Activated CD8-positive, alpha-beta T cell treated with anti-CD3 and anti-CD28 coated beads, Interleukin-2, amount 10 ng/mL, durations not matched to agents 7 days and 5 days (primary cell): ENCODE measurements at places on chromosomes 2 and 18.
A peak's percentile ranks its signal among the peaks of the same experiment; 100 is the strongest.

DNA sequence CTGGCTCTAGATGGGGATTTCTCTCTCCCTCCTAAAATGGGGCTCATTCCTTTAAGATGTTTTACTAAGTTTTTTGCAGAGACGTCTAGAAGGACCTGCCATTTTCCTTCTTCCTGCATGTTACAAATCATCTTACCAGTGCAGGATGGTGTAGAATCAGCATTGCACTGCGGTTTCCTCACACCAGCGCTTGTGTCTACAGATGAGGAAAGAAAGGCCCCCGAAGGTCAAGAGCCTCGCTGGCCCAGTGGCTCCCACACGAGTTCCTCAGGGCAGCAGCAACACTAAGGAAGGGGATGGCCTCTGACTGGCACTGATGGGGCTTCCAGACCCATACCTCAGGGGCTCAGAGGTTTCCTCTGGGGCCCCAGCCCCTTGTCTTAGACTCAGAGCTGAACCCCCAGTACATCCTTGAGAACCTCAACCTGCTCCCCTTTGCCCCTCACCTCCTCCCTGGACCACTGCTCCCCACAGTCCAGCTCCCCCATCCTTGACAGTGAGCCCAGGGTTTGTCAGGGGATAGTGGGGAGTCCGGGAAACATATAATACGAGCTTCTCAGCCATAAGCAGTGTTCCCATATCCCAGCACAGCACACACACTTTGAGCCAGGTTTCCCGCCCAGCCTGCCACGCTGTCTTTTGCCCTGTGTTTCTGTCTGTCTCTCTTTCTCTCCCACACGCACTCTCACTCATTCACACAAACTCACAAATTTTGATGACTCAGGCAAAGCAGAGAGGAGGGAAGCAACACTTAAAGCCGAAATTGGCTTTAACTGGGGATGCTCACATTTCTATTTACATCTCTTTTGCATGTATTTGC, 29.4 kb downstream of the ZFP36L2 start:
- H3K27me3 ChIP-seq: no peaks in the 10 kb centered on the region
- H3K4me3 ChIP-seq: peak overlapping the region; percentile 23
- H3K36me3 ChIP-seq: peaks cover 2% of the 10 kb centered on the region
- peaks cover 69% of the 10 kb centered on the region for H3K4me1 ChIP-seq

DNA sequence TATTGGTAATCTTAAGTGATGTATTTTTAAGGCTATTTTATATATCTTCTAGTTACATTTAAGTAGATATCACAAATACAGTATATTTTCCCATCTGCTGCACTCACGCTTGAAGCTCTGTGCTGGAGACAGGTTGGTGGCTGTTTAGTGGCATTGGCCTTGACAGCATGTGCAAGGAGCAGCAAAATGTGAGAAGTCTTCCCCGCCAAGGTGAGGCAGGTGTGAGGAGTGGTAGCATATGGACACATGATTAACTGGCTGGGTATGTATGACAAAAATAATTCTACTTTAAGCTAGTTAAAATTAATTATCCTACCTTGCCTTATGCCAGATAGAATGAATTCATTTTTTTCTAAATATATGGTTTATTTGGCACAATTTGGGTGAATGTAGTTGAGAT, 117.2 kb downstream of the CCDC102B start:
- H3K4me1 ChIP-seq: peaks cover 4% of the 10 kb centered on the region
- no peak for DNase-seq
- no peak overlapping the region for H3K27ac ChIP-seq
- H3K4me3 ChIP-seq: no peak overlapping the region
- no peaks in the 10 kb centered on the region for H3K36me3 ChIP-seq

DNA sequence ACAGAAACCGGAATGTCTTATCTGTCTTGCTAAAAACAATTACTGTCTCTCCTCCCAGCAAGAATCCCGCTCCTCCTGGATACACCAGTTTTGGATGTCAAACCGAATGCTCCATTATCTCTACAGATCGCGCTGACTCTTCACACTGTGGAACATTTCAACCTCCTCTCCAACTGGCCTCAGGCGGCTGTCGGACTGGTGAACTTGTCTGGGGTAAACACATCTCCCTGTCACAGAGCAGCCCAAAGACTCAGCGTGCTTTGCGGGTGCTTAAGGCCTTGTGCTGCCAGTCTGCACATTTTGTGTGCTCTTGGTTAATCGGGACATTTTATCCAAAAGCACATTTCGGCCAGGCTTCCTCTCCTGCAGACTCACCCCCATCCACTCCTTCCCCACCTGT, 173.1 kb downstream of the ICOS start:
- H3K4me1 ChIP-seq: peaks cover 63% of the 10 kb centered on the region
- H3K27ac ChIP-seq: peak overlapping the region; percentile 66
- DNase-seq: peak; percentile 28
- peak overlapping the region; percentile 45 for H3K4me3 ChIP-seq
- H3K36me3 ChIP-seq: no peaks in the 10 kb centered on the region

- no peak overlapping the region for H3K27ac ChIP-seq
- peaks cover 33% of the 10 kb centered on the region for H3K27me3 ChIP-seq
- H3K36me3 ChIP-seq: no peaks in the 10 kb centered on the region
- H3K4me1 ChIP-seq: peaks cover 8% of the 10 kb centered on the region
- H3K4me3 ChIP-seq: no peak overlapping the region
These were observed 2.2 kb upstream of the EHD3 start for GRCh38 chr2:31231571-31232302.

DNA sequence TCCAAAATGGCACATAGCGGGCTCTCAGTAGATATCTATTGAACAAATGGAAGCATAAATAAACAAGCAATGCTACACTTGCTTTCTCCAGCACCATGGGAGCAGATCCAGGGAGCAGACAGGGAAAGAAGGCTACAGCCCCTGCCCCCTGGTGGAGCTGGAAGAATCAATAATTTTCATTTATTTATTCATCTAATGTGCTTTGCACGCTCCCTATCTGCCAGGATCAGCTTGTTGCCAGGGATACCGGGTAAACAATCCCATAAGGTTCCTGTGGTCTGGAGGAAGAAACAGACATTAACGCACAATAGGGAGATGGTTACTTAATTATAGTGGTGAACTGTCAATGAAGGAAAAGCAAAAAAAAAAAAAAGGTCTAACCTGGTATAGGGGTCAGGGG, 40.1 kb upstream of the CLASP1 start:
- peaks cover 3% of the 10 kb centered on the region for H3K27me3 ChIP-seq
- no peak overlapping the region for H3K4me3 ChIP-seq
- no peak overlapping the region for H3K27ac ChIP-seq
- H3K4me1 ChIP-seq: peaks cover 10% of the 10 kb centered on the region
- H3K36me3 ChIP-seq: peaks cover under 1% of the 10 kb centered on the region

DNA sequence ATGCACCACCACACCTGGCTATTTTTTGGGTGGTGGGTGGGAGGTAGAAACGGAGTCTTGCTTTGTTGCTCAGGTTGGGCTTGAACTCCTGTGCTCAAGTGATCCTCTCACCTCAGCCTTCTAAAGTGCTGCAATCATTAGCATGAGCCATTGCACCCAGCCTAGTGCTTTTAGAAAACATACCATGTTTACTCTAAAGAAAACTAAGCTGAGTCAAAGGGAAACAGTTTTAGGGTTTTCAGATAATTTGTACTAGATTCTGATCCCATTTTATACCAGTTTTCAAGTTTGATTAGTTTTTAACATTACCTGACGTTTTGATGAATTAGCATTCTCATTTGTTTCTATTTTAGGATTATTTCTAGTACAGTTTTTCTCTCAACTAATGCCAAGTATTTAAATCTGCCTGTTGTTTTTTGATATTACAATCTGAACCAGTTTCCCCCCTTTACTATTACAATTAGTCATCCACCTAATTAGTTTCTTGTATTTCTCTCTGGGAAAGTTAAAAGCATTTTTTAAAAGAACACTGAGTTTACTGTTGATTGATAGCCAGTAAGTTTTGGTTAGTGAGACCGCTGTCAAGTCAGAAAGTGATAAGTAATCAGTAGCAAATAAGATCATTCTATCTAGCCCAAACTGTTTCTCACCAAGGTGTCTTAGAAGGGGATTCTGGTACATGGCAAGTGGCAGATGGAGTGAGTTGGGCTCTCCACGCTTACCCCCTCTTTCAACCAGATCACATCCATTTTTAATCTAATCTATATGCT, 24.2 kb upstream of the TBR1 start:
- no peaks in the 10 kb centered on the region for H3K27me3 ChIP-seq
- peaks cover 6% of the 10 kb centered on the region for H3K4me1 ChIP-seq
- DNase-seq: no peak
- H3K4me3 ChIP-seq: no peak overlapping the region
- peaks cover 42% of the 10 kb centered on the region for H3K36me3 ChIP-seq

- H3K27me3 ChIP-seq: peaks cover 14% of the 10 kb centered on the region
- H3K36me3 ChIP-seq: no peaks in the 10 kb centered on the region
- no peaks in the 10 kb centered on the region for H3K4me1 ChIP-seq
- H3K27ac ChIP-seq: no peak overlapping the region
- DNase-seq: no peak
These were observed 16.4 kb downstream of the MTCL1 start for GRCh38 chr18:8721716-8722115.

GRCh38 chr2:30894498-30895119, 87.4 kb upstream of the CAPN13 start:
- no peak overlapping the region for H3K4me3 ChIP-seq
- H3K36me3 ChIP-seq: no peaks in the 10 kb centered on the region
- peaks cover 3% of the 10 kb centered on the region for H3K27me3 ChIP-seq

- no peak overlapping the region for H3K4me3 ChIP-seq
- H3K4me1 ChIP-seq: no peaks in the 10 kb centered on the region
These were observed 8.2 kb upstream of the ALPI start for GRCh38 chr2:232447638-232448303.

DNA sequence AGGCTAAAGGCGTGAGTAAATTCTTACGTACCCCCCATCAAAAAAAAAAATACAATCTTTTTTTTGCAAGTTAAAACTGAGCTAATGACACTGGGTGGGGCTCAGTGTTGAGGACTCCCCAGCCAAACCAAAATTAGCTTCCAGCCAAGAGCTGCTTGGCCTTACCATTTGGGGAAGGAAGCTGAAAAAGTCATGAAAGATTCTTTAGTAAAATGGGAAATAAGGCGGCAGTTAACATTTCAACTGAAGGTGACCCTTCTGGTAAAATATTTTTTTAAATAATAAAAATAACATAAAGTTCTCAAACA, 16.4 kb downstream of the SMAD7 start:
- H3K4me1 ChIP-seq: peaks cover 99% of the 10 kb centered on the region
- peaks cover 76% of the 10 kb centered on the region for H3K36me3 ChIP-seq
- H3K27me3 ChIP-seq: no peaks in the 10 kb centered on the region
- DNase-seq: no peak
- H3K4me3 ChIP-seq: peak overlapping the region; percentile 70

- DNase-seq: no peak
- H3K27ac ChIP-seq: peak overlapping the region; percentile 83
- H3K4me1 ChIP-seq: peaks cover 33% of the 10 kb centered on the region
- H3K4me3 ChIP-seq: peak overlapping the region; percentile 52
- peaks cover 9% of the 10 kb centered on the region for H3K36me3 ChIP-seq
These were observed 7.2 kb upstream of the CD226 start for GRCh38 chr18:69954719-69955480.

DNA sequence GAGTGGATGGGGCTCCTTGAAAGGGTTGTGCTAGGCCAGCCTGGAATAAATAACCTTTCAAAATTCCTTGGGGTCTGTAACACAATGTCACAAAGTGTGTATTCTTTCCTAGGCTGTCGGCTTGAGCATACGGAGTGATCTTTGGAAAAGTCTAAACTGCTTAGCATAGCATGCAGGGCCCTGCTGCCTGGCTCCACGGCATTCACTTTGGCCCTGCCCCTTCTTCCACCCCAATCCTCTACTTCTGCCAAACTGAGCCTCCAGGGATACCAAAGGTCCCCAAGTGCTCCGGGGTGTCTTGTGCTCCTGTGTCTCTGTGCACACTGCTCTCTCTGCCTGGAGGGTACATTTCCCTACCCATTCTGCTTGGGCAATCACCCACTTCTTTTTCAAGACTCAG, 196.1 kb downstream of the LTBP1 start:
- DNase-seq: no peak
- no peaks in the 10 kb centered on the region for H3K27me3 ChIP-seq
- H3K36me3 ChIP-seq: no peaks in the 10 kb centered on the region
- no peaks in the 10 kb centered on the region for H3K4me1 ChIP-seq

DNA sequence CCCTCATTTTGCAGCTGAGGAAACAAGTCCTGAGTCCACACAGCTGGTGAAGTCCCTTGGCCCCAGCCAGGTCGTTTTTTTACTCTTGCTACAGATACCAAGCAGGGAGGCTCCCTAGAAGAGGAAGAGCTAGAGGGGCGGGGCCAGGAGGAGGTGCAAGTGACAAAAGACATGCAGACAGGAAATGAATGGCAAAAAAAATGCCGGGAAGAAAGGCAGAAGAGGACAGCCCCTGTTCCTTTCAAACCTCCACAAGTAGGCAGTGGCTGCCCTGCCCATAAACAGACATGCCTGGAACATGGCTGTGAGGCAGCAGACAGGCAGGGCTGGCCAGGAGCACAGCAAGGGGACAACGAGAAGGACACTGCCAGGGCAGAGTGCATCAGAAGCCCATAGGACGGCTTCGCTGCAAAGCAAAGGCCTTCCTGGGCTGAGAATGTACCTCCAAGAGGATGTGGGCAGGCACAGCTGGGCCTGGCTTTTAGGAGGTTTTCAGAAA, 108.7 kb downstream of the ZBTB7C start:
- no peak overlapping the region for H3K4me3 ChIP-seq
- no peaks in the 10 kb centered on the region for H3K36me3 ChIP-seq
- DNase-seq: peak; percentile 39
- no peaks in the 10 kb centered on the region for H3K27me3 ChIP-seq
- peaks cover 6% of the 10 kb centered on the region for H3K4me1 ChIP-seq

GRCh38 chr18:53795610-53796009, 428.9 kb downstream of the MBD2 start:
- H3K27me3 ChIP-seq: no peaks in the 10 kb centered on the region
- H3K4me3 ChIP-seq: no peak overlapping the region
- no peaks in the 10 kb centered on the region for H3K4me1 ChIP-seq
- H3K36me3 ChIP-seq: no peaks in the 10 kb centered on the region
- DNase-seq: no peak

- H3K36me3 ChIP-seq: peaks cover 32% of the 10 kb centered on the region
- peak overlapping the region; percentile 66 for H3K4me3 ChIP-seq
- DNase-seq: peak; percentile 64
- H3K27me3 ChIP-seq: no peaks in the 10 kb centered on the region
These were observed 82.4 kb downstream of the RBMS1 start for GRCh38 chr2:160411167-160411566.

DNA sequence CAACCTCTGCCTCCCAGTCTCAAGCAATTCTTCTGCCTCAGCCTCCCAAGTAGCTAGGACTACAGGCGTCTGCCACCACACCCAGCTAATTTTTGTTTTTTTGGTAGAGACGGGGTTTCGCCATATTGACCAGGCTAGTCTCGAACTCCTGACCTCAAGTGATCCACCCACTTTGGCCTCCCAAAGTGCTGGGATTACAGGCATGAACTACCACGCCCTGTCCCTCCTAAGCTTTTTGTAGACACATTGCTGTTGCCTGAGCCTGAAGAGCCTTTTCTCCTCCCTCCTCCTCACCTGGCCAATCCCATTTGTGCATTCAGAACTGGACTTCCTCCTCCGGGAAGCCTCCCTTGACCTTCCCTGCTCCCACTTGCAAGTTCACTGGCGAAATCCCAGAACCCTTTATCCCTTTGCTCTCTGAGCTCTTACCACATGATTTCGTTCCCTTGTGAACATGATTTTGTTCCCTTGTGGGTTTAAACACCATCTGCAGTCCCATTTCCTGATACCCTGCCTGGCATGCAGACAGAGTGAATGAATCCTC, 2.6 kb downstream of the C2orf72 start:
- H3K27me3 ChIP-seq: peaks cover 53% of the 10 kb centered on the region
- no peak for DNase-seq
- peaks cover 2% of the 10 kb centered on the region for H3K4me1 ChIP-seq
- no peak overlapping the region for H3K27ac ChIP-seq
- no peaks in the 10 kb centered on the region for H3K36me3 ChIP-seq

- H3K36me3 ChIP-seq: peaks cover 36% of the 10 kb centered on the region
- H3K27me3 ChIP-seq: no peaks in the 10 kb centered on the region
- no peak overlapping the region for H3K4me3 ChIP-seq
- H3K4me1 ChIP-seq: peaks cover 8% of the 10 kb centered on the region
- no peak overlapping the region for H3K27ac ChIP-seq
These were observed 38.5 kb downstream of the REV1 start for GRCh38 chr2:99451280-99451679.

- no peak overlapping the region for H3K27ac ChIP-seq
- no peak overlapping the region for H3K4me3 ChIP-seq
- peaks cover 1% of the 10 kb centered on the region for H3K4me1 ChIP-seq
These were observed 66.2 kb downstream of the HS1BP3 start for GRCh38 chr2:20584399-20585358.
